Cortex of kidney (tissue), 1 donor: ENCODE measurements at places on chromosomes 5 and 9.

- DNase-seq, result no peak
Measured at GRCh38 chr9:115884846-115885245, 268.7 kb upstream of the PAPPA start.

GRCh38 chr5:54212331-54212730 is 98.0 kb downstream of the ARL15 start:
- no peak for DNase-seq

GRCh38 chr5:8360012-8360411 is 491.1 kb downstream of the MTRR start:
- no peak for DNase-seq

DNA sequence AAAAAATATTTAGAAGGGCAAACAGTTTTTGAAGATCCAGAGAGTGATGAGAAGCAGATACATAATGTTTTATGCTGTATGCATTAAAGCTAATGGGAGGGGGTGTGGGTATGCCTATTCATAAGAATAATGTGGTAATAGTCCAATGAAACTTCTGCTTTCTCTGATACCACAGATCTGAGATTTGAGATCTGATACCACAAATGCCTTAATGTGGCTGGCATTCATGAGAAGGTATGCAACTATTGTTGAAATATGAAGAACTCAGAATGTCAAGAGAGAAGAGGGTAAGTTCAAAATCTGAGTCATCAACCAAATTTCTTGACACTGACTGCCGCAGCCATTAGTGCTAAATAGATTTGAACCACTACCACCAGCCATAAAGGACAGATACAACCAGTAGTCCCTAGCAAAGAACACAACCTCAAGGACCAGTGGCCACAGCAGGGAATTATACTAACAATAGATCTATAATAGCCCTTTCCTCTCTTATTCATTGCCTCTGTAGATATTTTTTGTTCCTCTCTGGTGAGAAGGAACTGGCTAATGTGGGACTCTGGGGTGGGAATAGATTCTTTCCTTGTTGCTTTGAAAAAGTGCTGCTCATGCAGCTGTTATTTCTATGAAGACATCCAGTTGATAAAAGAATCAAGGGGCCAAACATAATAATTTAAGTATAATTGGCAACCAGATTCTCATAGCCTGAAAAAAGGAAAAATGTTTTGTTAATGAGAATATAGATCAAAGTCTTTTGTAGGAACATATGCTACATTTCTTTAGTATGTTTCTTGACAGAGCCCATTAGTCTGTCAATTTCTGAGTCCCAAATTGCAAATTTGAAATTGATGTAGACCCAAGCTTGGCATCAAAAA is 256.5 kb upstream of the ZNF608 start:
- DNase-seq, result no peak

DNA sequence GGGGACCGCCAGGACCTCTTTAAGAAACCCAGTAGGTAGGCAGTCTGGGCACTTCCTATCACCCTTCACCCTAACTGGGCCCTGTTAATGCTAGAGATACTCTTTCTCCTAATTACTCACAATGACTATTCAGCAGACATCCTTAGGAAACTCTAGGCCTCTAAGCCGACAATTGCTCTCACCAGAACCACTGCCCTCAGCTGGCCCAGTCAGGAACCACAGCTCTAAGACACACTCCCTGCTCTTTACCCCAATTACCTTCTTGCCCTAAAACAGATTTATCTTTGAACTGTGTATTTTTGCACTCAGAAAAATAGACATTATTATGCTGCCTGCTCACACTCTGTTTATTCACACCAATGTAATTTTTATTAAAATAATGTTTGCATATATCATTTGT is 432.6 kb upstream of the SLC30A5 start:
- no peak for DNase-seq

GRCh38 chr5:65141493-65141892 is 340.2 kb downstream of the ADAMTS6 start:
- no peak for DNase-seq

DNA sequence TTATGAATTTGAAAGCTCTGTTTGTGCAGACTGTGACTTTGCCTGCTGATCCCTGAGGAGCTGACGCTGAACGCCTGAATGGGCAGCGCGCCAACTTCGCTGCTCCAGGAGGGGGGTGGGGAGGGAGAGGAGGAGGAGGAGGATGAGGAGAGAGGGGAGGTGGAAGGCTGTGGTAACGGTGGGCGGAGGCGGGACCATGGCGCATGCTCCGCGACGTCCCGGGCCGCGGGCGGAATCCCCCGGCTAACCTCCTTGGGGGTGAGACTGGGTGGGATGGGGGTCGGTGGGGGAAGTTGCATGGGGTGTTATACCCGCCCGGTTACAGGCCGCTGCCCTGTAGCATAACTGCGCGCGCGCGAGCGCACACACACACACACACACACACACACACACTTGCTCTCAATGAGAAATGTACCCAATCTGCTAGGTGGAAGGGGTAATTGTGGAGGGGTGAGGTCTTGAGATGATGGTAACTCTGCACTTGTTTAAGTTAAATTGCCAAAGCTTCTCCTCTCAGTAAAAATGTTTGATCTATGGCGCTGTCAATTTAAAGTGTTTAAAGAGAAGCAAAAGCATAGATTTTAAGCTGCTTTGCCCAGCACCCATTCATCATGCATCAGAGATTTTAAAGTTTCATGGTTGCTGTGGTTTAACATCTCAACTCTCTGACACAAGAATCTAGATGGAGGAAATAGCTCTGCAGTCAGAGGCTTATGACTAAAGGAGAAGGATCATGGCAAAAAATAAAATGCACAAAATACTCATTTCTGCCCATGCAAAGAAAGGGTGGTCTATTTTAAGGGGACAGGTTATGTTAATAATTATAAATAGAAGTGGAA is 76.6 kb upstream of the TBCA start:
- DNase-seq, result no peak

DNA sequence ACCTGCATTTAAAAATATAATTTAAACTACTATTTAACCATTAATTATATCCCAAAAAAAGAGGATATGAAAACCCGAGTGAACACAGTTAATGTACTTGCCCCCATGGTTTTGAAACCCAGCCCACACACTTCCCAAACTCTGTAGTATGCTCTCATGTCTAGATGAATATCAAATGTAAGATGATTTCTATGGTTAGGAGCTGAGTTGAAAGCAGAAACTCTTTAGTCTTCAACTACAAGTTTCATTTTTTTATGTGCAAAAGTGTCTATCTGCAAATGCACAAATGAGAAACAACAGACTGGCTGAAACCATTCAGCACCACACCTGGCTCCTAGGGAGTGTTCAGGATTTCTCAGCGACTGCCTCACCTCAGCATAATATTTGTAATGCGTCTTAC is 183.3 kb downstream of the SEMA5A start:
- DNase-seq, result no peak

DNA sequence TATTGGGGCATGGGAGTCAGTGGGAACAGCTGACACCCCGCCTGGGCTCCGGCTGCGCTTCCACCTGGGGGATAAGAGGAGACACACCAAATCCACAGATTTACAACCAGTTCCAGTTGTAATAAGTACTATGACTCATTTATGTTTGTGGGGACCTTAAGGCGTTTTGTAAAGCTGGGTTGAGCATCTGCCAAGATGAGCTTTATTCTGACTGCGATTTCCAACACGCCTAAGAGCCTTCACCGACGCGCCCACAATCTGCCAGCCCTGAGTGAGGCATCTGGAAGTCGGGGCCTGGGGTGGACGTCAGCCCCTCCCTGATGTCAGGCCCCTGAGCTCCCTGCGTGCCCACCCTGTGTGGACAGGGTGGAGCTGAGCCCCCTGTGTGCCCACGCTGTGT is 14.3 kb upstream of the LHX3 start:
- no peak for DNase-seq

DNA sequence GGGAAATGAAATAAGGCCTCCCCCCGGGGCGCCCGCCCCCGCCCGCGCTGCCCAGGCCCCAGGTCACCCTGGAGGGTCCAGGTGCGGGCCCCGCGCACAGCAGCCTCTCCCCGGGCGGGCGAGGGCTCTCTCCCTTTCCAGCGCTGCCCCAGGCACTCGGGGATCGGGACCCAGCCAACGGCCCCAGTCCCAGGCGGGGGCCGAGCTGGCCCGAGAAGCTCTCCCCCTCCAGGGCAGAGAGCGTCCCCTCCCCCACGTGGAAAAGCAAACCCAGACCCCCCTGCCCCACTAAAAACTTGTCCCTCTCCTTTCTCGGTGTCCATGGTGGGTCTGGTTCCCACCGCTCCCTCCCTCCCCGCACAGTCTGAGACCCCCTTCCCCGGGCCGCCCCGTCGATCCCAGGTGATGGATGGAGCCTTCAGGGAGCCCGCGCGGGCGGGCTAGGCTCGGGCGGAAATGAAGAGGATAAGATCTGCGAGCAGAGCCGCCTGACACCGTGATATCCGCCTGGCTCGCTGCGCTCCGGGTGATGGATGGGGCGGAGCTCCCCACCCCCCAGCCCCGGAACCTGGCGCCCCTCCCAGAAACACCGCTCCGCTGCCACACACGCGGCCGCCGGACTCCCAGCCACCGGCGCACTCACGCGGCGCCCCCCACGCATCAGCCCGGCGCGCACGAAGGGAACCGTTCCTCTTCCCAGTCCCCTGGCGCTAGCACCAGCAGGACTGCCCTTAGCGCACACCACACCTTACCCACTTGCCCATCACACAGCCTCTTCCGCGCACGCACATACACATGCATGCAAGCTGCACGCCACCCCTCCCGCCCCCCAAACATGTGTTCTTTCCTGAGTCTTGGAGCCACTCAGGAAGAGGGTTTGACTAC is 81.7 kb upstream of the ZBTB43 start:
- DNase-seq, result no peak

DNA sequence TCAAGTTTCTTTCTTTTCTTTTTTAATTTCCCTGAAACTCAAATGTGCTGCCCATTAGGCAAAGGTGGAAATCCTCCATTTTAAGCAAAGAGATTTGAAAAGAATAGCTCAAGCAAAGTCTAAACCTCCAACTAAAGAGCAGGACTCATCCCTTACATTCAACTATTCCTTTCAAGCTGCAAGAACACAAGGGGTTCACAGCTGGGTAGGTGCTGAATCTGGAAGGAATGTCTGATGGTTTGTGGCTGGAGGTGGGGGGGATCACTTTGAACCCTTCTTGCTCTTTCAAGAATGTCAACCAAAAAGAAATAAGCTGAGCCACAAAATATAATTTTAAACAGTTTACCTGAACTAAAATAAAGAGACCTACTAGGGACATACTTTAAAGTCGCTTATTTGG is 375.7 kb upstream of the CDH10 start:
- DNase-seq, result no peak

DNA sequence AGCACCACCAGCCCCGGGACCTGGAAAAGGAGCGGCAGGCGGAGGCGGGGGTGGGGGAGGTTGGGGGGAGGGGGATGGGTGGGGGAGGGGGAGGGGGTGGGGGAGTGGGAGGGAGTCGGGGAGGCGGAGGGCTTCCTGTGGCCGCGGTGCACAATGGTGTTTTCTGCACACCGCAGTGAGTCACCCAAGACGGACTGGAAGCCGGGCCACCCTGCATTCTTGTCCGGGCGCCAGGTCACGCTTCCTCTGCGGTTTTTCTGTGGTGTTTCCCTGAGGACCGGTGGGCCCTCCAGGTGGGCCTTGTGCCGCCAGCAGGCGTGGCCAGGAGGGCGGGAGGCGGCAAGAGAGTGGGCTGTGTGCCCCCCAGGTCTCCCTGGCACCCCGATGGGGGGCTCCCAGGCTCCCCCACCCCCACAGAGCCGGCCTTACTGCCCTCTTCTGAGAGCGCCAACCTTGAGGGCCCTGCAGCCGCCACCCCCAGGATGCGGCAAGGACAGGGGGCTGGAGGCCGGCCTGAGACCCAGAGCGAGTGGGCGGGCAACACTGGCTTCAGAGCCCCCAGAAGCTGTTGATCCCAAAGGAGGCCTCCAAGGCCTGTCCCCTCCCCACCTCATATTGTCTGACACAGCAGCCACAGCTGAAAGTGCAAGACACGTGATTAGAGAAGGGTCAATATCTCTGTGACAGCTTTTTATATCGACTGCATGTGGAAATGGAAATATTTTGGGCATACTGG is 11.1 kb downstream of the EXD3 start:
- no peak for DNase-seq

- DNase-seq, result no peak
Measured at GRCh38 chr9:80501635-80502034, 929.9 kb downstream of the TLE4 start.
